LNCaP clone FGC (cell line): ENCODE measurements at places on chromosomes 1 and 21.

DNA sequence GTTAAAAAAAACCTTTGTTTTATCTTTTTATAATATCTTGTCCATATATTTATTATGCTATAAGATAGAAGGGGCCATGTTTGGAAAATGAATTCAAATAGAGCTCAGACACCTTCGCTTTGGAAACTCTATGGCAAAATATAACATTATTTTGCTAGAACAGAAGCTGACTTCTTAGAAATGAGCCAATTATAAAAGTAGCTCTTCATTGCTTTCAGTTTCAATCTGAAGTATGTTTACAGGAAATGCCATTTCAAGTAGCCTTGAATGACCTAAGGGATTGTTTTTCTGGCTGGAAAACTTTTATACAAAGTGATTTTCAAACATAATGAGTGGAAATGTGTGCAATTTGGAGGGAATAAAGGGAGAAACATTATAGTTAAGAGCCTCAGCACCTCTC is 37.8 kb upstream of the GBP5 start:
- no peak for DNase-seq

DNA sequence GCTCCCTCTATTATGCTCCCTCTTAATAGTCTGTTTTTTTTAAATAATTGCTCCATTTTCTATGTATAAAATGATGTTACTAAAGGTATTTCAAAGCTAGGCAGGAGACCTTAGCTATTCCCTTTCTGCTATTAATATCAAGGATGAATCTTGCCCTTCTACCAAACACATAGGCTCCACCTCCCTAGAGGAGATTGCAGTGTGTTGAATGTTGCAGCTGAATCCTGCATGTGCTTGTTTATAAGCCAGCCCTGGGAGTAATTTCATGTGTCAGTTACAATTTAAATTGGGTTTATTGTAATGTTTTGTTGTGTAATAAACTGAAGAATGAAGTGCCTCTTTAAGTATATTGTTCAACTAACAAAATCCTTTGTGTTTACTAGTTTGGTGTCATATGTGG is 66.0 kb downstream of the TMEM200B start:
- no peak for DNase-seq

GRCh38 chr21:39696196-39696595 is 48.8 kb upstream of the IGSF5 start:
- DNase-seq, result no peak

DNA sequence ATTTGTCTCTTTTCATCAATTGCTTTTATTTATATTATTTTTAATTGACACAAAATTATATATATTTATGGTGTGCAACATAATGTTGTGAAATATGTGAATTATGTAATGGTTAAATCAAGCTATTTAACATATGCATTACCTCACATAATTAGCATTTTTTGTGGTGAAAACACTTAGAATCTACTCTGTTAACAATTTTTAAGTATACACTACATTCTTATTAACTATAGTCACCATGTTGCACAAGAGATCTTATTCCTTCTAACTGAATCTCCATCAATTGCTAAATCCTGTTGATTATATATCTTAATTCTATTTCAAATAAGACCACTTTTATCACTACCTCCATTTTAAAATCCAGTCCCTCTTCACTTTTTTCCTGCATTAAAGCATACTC is 42.5 kb downstream of the PLPPR5 start:
- no peak for DNase-seq

DNA sequence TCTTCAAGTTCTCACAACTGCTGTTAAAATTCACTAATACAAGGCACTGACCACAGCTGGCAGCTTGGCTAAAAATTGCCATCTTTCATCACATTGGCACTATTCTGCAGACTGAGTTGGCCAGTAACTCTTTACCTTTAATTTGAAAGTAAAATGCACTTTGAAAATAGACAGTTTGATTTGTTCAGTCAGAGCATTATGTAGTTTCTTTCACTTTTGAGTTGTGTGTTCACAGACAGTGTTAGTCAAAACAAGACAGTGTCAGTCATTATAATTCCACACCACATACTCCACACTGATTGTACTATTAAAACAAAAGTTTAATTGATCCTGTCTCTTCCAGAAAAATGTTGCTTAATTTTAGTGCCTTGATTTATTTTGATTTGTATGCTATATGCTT is 160.7 kb downstream of the SDCCAG8 start:
- DNase-seq, result no peak

- no peak for DNase-seq
These were observed 54.6 kb downstream of the DMRTB1 start for GRCh38 chr1:53513846-53514245.

GRCh38 chr1:174700775-174701174 is 253.0 kb downstream of the GPR52 start:
- DNase-seq, result no peak
